ENCODE measurements at places on chromosomes 7 and 10.

DNA sequence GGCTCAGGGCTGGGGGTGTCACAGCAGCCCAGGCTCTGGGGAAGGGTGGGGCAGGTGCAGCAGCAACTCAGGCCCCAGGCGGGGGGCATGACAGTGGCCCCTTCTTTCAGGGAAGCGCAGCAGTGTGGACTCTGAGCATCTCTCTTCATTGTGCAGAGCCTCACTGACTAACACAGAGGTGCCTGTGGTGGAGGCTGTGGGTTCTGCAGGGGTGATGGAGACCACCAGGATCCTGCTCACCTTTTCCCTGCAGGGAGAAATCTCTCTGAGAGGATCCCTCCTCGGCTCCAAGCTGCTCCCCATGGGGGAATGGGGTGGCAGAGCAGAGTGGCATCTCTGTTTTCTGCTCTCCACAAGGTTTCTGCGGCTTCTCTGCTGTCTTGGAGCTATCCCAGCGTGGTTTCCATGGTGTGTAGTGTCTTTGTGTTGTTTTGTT, 37.8 kb upstream of the SHH start:
- no peak for DNase-seq

DNA sequence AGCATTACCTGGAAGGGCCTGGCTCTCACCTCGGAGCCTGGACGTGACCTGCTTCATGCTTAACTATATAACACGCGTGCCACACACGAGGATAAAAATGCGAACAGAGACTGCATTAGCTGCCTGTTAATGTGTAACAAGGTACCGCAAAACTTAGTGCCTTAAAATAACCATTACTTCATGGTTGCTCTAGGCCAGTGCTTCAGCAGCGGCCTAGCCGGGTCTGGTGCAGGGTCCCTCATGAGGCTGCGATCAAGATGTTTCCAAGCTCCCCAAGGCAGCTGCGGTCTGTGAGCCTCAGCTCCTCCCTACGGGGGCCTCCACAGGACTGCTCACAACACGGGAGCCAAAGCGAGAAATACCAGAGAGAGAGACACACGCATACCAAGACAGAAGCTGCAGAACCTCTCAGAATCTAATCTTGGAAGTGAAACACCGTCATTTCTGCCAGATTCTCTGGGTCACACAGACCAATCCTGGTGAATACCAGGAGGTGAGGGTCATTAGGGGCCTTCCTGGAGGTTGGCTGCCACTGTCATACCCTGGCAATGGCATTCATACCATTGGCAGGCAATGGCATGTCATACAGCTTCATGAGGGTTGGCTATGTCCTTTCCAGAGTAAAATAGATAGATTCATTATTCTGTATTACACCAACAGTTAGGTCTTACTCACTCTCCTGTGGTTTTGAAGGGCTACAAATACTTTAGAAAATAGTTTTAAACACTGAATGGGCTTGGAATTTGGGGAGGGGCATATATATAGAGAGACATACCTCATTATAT, 94.5 kb downstream of the HIPK2 start:
- no peak for DNase-seq

- no peak for DNase-seq
These were observed 435.9 kb downstream of the PLXNA4 start for GRCh38 chr7:132140341-132140740.

DNA sequence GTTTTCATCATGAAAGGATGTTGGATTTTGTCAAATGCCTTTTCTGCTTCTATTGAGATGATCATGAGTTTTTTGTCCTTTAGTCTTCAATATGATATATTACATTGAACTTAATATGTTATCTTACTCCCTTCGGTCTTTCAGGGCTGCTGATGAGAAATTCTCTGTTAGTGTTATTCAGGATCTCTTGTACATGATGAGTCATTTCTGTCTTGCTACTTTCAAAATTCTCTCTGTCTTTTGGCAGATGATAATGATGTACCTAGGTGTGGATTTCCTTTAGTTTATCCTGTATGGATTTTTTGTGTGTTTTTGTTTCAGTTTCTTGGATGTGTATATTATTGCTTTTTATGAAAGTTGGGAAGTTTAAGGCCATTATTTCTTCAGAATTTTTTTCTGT, 320.9 kb upstream of the NPSR1 start:
- DNase-seq: no peak

GRCh38 chr7:5343884-5344283, 61.1 kb downstream of the SLC29A4 start:
- no peak for DNase-seq

DNA sequence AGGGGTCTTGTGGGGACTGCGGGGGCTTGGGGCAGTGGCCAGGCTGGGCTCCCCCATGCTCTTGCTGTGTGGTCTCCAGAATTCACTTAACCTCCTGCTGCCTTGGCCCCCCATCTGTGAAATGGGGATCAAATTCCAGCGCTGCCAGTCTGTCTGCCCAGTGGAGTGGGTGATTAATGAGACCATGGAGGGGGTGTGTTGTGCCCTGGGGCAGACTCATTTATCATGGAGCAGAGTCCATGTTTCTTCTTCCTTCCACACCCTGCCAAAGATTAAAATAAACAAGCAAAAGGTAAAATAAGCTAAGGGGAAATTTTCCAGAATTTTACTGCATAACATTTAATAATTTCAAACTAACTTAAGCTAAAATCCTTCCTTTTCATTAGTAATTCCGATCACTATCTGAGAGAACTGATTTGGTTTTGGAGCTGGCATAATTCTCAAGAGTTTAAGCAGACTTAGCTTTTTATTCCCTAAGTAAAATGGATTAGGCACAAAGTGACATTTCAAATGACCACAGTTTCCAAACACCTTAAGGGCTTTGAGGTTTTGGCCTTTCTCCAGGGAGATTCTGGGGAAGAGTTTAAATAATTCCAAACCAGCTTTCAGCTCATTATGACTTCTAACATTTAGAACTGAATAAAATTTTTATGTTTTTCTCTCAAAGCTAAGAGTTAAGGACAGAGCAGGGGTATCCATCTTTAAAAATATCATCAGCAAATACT, 211.9 kb downstream of the CXCL12 start:
- DNase-seq: peak; percentile 39

DNA sequence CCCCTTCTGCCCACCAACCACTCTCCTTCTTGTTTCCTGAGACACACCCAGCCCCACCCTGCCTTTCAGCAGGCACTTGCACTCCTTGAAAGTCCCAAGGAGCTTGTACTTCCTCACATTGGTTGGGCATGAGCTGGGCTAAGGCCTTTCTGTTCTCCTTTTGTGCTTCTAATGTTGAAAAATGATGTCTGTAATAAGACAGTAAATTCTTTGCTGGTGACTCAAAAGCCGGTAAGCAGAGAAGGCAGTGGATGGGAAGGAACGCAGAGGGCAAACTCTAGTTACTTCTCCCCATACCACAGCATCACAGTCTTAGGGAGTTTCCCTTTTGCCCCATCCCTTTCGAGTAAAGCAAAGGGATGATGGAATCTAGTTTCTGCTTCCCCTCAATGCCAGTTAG, 185.6 kb downstream of the PLXNA4 start:
- peak; percentile 4 for DNase-seq

- peak; percentile 63 for DNase-seq
These were observed 1174.3 kb downstream of the GATA3 start for GRCh38 chr10:9228771-9229170.

GRCh38 chr7:23291957-23292560, 7.1 kb upstream of the MALSU1 start:
- DNase-seq: no peak

DNA sequence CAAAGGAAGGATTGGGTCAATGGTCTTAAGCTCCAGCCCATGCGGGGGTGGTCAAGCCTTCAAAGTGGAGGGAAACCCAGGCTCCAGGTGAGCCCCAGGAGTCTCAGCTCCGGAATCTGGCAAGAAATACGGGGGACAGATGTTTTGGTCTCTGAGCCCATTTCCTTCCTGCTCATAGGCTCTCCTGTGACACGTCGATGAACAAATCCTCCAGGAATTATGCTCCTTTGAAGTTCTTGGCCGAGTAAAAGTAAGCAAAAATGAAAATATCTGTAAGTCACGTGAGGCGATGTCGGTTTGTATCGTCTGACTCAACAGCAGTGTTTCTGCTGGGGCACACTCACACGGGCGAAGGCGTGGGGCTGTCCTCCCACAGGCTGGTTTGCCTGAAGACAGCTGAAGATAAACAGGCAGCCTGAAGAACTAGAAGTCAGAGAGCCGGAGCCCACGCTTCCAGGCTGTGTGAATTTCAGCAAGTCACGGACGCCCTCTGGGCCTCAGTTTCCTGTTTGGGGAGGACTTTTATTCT, 52.6 kb upstream of the SMNDC1 start:
- peak; percentile 82 for DNase-seq

DNA sequence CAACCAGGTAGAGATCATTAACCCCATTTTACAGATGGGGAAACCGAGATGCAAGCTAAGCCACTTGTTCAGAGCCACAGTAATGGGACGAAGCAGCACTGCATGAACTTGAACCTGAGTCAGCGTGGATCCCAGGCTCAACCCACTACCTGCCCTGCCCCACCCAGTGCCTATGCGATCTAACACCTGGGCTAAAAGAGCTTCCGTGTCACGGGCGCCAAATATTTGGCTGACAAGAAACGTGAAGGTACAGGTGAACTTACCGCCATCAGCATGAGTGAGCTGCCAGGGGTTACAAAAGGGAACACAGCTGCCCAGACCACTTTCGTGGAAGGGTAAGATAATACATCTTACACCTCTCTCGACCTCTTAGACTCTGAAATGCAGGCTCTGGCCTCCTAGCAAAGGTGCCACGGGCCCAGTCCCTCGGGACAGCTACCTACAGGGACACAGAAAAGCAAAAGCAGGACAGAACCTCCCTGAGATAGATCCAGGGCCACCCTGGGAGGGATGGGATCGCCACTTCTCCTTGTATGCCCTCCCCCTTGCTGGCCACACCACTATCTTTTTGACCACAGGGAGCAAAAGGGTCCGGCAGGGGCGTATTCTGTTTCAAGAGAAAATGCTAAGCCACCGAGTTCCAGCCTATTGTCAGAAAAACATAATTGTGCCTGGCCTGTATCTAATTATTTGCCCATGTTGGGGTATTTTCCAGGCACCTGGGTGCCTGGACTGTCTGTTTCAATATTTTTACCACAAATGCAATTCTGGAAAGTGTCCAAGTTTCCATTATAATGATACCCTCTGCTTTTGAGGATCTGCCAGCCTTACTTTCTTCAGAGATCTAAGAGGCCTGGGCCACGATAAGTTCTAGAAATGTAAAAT, 6.4 kb downstream of the CHST15 start:
- DNase-seq: no peak

- DNase-seq: no peak
These were observed 235.1 kb downstream of the FOXP2 start for GRCh38 chr7:114649689-114650088.

- DNase-seq: no peak
These were observed 84.7 kb downstream of the CHST15 start for GRCh38 chr10:124008681-124009080.

- DNase-seq: no peak
These were observed 36.0 kb downstream of the BRI3 start for GRCh38 chr7:98317366-98318040.

GRCh38 chr7:71404726-71405345, 272.9 kb downstream of the GALNT17 start:
- no peak for DNase-seq

Measured in adipocyte (in vitro differentiated cells).